Neural crest cell (in vitro differentiated cells): ENCODE measurements at places on chromosomes 7 and 10.

- DNase-seq: no peak
Measured at GRCh38 chr7:135253851-135254771, 20.5 kb downstream of the STRA8 start.

GRCh38 chr7:112347088-112347487 lies 103.2 kb upstream of the IFRD1 start:
- DNase-seq: no peak

DNA sequence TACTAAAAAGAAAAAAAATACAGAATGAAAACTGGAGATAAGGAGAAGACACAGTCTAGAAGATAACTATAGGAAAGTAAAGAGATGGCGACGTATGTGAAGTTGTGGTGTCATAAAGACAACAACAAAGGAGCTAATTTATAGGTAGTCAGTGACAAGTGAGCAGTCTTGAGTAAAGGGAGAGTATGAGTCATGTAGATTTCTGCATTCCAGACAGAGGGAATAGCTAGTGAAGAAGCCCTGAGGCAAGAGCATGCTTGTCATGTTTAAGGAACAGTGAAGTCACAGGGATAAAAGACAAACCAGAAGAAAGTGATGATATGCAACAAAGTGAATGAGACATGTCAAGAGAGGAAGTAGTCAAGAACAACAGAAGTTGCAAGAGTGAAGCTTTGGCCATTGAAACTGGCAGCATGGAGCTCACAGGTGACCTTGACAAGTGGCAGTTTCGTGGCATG lies 2.3 kb upstream of the MIOS start:
- no peak for DNase-seq

DNA sequence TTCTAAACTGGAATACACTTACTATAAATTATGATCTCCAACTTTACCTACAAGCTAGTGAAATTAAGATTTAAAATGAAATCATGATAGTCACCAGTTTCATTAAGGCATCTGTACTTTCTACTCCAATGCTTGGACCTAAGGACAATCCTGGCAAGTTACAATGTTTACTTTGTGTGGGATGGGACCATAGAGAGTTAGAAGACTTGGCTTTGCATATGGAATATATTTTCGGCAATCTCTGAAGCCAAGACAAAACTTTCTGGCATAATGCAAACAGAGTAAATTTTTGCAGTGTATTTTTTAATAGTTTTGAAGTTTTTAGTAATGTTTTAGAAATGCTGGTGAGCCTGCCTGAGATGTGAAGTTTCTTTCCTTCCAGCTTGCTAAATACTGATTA lies 248.9 kb downstream of the ABCA13 start:
- no peak for DNase-seq

GRCh38 chr10:71241114-71241829 lies 28.9 kb downstream of the UNC5B start:
- no peak for DNase-seq

- DNase-seq: no peak
Measured at GRCh38 chr7:27128034-27128433, 2.5 kb downstream of the HOXA4 start.

DNA sequence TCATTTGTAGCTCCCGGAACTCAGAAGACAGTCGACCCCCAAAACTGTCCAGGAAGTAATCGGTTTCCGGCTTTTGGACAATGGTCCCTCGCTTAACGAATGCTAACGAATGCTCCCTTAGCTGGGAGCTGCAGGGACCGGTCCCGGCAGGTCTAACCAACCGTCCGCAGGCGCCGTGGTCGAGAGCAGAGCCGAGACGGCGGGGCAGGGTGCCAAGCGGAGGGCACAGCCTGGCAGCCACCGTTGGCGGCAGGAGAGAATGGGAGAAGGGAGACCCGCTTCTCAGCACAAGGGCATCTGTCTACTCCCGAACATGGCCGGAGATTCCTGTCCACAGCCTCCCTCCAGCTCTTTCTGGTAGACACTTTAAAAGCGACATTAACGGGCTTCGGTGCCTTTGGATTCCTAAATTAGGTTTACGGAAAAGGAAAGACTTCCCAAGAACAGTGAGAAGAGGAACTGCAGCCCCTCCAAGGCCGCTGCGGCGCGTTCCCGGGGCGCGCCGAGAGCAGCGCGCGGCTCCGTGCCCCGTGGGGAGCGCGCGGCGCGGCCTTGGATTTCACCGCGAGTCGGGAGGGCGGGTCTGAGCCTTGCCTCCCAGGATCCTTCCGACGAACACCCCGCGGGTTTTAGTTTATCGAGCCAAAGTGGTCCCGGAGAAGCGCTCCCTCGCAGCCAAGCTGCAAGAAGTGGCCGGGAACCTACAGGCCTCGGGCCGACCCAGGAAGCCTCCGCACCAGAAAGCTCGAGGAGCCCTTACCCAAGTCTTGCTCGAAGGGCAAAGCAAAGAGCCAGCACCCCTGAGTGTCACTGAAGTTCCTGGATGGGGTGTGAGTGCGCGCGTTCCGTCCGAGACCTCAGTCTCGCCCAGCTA lies 3.6 kb upstream of the TBX20 start:
- peak; percentile 17 for DNase-seq

DNA sequence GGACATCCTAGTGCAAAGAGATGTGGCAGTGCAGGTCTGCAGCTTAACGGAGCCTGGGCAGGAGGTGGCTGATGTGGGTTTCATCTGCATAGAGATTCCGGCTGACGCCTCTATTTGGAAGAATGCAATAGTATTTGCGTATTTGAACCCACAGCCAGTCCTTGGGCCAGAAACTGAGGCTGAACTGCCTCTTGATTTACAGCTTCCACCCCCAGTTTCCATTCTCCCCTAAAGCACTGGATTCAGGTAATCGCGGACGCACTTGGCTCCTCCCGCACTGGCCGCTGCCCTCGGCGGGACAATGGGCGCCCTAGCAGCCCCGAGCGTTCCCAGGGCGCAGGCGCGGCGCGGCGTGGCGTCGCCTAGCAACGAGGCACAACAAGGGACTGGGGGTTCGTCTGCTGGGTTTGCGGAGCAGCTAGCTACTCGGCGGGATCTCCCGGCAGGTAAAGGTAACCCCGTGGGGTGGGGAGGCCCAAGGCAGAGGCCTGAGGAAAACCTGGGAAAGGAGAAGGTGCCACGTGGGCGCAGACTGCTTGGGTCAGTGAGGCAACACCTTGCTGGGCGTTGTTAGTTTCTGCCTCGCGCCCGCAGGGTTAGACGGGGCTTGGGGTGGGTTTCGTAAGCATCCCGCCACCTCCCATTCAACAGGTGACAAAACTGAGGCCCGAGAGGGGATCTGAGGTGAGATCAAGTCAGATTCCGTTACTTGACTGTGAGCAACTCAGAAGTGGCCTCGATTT lies at the start of gene ARMC3:
Gene ARMC3, plus strand, starts transcription at position 393 of the 743 bp plus-strand sequence. CDS start 3,944 bp downstream, outside the sequence.
- peak; percentile 72 for DNase-seq
